ENCODE measurements at places on chromosomes 11 and 22.

- DNase-seq: no peak
Measured at GRCh38 chr11:72535194-72535547, 100.8 kb upstream of the CLPB start.

GRCh38 chr11:19756675-19757475, 44.2 kb downstream of the NAV2 start:
- DNase-seq: no peak

DNA sequence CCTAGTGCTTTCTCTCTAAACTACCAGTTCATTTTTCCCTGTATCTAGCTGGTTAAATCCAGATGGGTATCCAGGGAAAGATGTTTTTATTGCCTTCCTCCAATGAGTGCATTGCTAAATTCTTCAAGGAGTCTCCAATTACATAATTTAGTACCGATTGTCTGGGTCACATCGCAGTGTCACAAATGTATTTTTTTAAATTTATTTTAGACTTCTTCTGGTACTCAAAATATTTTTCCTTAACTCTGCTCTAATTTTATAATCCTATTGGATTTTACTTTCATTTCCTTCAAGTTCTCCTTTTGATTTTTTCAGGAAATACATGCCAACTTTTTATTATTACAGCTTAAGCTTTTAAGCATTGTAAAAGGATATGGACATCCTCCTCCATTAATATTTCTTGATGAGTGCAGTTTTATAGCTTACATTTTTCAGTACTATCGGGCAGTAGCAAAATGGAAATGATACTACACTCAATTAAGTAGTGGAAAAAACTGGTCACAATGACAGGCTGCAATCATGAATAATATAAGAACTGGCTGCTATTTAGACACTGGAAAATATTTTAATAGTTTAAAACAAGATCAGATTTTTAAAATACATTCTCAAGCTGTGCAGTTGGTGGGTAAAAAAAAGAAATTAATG, 20.3 kb downstream of the BBOX1 start:
- DNase-seq: no peak

DNA sequence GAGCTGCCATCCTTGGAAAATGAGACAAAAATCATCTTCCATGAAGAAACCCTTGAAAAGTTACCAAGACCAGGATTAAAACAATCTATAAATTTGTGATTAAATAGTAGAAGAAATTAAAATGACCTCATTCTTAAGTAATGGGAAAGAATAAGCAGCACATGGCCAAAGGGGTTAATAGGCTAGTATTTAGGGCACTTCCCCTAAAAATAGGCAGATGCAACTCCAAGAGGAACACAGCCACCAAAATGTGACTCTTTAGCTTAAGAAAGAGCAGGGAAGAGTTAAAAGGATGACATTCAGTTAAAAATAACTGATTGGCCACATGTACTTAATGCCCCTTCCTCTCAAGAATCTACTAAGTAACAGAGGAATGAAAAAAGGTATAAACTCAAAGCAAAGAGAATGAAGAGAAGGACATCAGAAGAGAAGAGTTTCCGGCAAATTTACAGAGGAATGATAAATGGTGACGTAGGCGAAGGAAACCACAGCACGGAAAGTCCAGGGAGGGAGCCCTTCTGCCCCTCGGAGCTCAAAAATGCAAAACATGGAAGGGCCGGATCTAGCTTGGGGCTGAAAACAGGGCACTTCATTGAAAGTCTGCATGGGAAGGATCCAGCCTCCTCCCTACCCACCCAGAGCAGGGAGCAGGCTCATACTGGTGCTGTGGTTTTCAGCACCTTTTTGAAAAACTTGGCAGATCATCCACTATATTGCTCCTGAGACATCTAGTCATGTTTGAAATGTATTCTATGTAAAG, 17.8 kb downstream of the SCUBE2 start:
- no peak for DNase-seq

DNA sequence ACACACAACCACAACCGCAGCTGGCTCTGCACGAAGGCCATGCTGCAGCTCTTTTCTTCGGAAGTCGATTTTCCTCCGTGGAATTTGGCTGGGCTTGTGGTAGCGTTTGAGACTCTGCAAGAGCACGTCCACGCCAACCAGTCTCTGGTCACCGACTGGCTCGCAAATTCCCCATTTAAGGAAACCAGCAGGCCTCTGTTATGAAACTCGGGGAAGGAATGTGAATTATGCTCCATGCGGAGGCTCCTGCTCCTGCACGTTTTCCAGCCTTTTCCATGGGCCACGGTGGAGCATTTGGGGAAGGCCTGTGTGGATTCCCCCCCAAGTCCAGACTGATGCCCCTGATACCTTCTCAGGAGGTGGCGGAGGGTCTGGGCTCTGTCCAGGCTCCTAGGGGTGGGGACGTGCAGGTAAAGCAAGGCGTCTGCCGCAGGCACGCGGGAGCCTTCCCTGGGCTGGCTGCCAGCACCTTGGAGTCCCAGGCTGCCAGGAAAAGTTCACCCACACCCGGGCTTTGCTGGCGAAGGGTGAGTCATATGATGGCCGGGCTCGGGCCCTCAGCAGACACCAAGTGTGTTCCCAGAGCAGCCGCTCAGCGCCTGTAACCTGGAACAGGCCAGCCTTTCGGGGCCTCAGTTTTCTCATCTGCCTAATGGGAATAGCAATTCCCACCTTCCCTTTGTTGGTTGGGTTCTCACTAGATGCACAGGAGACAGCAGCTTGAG, 41.9 kb downstream of the LRP5 start:
- DNase-seq: no peak

- no peak for DNase-seq
Measured at GRCh38 chr11:41996533-41996932, 537.1 kb upstream of the LRRC4C start.

DNA sequence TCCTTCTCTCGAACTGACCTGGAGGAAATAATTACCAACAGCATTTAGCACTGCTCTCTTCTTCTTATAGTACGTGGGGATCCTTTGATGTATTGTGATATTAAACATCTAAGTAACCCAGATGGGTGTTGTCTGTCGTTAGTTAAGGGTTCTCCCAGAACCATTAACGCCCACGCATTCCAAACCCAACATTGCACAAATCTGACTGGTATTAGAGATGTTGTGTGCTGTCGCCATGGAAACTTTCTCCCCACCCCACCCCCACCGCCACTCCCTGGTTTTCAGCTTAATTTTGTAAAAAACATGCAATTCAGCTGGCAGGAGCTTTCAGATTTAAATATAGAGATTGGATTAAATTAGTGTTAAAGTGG, 1495.2 kb downstream of the TBC1D22A start:
- no peak for DNase-seq

GRCh38 chr11:67082071-67082791, 25.6 kb downstream of the RHOD start:
- DNase-seq: no peak

DNA sequence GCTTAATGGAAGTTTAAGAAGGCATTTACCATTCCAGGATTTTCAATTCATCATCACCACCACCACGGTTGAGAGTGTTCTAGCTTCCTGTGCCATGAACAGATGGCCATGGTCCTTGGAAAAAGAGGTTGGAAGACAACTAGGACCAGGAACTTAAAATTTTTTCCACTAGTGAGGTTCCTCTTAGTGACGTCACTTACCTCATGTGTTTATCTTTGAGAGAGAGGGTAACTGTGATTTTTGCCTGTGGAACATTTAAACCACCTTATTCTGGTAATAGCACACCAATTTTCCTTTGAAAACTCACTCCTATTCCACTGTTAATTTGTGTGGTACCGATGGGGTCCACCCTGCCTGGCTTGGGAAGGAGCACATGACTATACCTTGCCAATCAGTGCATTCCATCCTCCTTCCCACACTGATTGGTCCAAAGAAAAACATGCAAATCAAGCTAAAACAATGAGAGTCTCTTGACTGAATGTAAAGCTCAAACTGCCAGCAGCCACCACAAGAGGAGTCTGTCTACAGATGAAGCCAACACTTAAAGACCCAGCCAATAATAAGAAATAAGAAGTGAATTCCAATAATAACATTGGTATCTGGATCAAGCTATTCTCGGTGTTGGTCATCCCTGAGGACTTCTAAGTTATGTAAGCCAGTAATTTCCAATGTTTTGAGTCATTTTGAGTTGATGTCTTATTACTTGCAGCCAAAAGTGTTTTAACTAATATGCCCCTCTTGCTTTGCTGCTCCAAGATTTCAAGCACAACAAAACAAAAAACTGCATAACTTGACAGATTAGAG, 111.8 kb downstream of the MPPED2 start:
- DNase-seq: no peak

- no peak for DNase-seq
Measured at GRCh38 chr22:50313021-50313420, 5.6 kb upstream of the PLXNB2 start.

DNA sequence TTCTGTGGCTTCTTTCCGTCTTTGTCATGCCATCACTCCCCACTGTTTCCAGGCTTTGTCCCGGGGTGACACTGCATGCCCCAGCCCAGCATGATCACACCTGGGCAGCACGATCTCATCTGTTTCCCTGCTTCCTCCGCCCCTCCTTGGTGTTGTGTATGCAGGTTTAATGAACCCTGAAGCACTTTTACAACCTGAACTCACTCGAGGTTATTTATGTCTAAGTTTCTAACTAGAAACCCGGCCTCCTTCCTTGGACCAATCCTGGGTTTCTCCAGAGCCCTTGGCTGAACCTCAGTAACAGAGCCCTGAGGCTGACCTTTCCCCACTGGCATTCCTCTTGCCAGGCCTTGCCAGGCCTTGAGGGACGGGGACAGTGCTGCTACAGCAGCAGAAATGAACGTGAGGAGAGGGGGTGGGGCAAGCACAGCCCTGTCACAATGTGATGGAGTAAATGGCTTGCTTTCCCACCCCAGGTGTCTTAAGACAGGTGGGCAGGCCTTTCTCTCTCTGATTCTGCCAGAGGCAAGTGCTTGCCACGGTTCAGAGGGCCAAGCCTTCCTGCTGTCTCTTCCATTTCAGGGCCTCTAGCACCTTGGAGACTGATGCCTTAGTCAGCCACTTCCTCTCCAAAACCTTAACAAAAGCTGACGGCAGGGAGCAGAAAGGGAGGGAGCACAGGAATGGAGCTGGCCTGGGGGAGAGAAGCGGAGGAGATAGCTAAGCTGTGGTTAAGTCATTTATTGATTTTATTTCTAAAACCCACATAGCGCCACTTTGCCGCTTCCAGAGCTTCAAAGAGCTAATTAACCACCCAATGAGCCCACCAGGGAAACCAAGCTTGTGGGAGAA, 3.1 kb upstream of the PYGM start:
- no peak for DNase-seq

- DNase-seq: no peak
Measured at GRCh38 chr11:19268909-19269308, 28.2 kb upstream of the E2F8 start.

- no peak for DNase-seq
Measured at GRCh38 chr11:47376525-47377371, 1.6 kb downstream of the SPI1 start.

DNA sequence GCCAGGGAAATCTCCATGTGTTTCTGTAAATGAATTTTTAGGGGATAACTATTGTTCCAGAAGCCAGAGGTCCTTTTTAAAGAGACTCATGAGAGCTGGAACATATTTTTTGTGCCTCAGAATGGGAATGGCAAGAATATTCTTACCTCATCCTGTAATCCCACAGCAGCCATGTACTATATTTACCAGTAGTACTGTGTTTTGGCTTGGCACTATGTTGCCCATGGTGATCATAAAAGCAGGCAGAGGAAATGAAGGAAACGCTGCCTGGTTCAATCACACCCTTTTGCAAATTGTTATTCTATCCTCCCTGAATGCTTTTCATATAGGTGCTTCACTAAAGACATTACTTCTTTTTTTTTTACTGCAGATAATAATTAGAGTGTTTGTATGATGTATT, 81.0 kb downstream of the ANO3 start:
- no peak for DNase-seq

DNA sequence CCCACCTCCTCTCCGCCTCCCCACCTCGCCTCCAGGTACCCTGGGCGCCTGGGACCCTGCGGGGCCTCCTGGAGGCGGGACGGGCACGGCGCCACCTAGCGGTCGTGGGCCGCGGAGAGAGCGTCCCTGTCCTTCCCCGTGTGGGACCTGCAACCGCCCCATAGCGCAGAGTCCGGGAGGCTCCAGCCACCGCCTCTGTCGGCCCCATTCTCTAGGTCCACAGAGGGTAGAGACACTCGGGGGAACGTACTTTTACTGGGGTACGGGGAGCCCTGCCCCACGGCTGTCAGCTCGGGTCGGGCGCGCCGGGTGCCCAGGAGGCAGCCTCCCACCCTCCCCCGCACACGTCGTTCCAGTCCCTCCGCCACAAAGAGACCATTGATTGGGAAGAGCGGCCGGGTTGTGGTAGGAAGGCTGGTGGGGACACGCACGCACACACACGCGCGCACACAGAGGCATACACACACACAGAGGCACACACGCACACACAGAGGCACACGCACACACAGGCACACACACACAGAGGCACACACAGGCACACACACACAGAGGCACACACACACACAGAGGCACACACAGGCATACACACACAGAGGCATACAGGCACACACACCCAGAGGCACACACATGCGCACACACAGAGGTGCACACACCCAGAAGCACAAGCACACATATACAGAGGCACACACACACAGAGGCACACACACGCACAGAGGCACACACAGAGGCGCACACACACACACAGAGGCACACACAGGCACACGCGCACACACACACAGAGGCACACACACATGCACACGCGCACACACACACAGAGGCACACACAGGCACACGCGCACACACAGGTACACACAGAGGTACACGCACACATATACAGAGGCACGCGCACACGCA, 12.6 kb upstream of the NECTIN1 start:
- DNase-seq: no peak

GRCh38 chr11:131418189-131418588, 47.8 kb downstream of the NTM start:
- DNase-seq: no peak

DNA sequence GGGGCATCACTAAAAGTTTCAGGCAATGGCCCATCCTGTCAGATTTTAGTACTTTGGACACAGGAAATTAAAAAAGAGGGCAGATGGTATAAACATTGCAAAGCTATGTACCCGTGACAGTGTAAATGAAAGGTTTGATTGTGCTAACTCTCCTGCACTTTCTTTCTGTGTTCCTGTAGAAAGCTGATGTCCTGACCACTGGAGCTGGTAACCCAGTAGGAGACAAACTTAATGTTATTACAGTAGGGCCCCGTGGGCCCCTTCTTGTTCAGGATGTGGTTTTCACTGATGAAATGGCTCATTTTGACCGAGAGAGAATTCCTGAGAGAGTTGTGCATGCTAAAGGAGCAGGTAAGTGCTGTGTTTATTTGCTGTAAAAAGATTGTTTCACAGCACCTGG, 10.3 kb downstream of the CAT start:
- DNase-seq: no peak

- DNase-seq: no peak
Measured at GRCh38 chr22:22880645-22881044, 7.0 kb upstream of the IGLL5 start.
